Dorsolateral prefrontal cortex (tissue), 122 donors: ENCODE measurements at places on chromosomes 1 and 21. TPM values are rescaled to one million over a fixed set of nuclear protein-coding genes. Genes with fewer than 3 reads are reported as not detected.

- peak; percentile 46 for DNase-seq
These were observed 25.1 kb upstream of the PLEKHA6 start for GRCh38 chr1:204384636-204385352.

- DNase-seq = no peak
These were observed 49.3 kb downstream of the JMJD4 start for GRCh38 chr1:227685807-227686206.

GRCh38 chr1:66489151-66489550 is 44.8 kb upstream of the SGIP1 start:
- DNase-seq = no peak

The SEMA4A gene
- 10.4 TPM for total RNA-seq

The KCNQ4 gene
- 6.7 TPM for total RNA-seq

The CFHR5 gene
- total RNA-seq = not detected

The RPL22 gene
- 163 TPM for total RNA-seq

The PUM1 gene
- 157 TPM for total RNA-seq

DNA sequence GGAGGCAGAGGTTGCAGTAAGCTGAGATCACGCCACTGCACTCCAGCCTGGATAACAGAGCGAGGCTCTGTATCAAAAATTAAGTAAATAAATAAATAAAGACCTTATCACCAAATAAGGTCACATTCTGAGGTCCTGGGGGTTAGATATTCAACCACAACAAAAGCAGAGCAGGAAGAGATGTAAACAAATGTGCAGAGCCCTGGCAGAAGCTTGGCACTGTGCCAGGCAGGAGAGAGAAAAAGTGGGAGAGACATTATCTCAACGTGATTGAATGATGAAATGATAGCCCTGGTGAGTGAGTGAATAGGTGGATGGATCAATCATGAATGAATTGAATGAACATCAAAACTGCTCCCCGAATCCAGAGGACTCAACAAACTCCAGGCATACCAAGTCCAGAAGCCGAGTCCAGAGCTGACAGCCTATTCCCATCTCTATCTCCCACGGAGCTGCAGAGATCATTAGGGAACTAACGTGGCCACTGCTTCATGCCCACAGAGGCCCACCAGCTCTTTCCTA is 150.7 kb downstream of the TOMM20 start:
- no peak for DNase-seq

The VCAM1 gene
- total RNA-seq = 3.2 TPM

The SPATA21 gene
- total RNA-seq = not detected

DNA sequence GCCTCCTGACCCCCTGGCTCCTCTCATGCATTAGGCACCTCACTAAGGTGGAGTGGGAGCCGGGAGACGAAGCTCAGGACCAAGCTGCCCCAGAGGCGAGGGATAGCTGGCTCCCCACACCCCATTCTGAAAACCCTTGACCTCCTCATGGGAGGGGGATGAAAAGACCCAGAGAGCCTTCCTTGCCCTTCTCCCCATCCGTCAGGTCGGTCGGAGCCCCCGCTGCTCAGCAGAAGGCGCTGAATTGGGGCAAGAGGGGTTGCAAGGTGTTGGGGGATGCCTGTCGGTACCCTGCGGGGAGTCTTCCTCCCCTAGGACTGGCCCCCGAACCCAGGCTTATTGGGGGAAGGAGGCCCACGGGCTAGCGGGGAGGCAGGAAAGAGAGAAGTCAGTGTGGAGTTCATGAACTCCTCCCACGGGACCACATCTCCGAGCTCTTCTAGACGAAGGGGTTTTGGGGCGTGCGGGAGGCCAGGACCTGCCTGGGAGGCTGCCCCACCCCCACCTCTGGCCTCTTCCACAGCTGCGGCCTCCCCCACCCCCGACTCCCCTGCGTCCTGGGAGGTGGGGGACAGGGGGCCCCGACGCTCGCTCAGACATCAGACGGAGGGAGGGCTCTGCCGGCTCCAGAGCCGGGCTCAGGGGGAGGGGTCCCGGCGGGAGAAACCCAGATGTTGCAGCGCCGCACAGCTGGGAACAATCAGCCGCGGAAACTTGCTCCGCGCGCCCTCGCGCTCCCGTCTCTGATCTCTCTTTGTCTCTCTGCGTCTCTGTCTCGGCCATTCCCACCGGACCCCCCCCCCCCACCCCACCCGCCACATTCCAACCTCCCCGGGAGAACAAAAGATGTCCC is 719 bp downstream of the MFAP2 start:
- DNase-seq = no peak

- no peak for DNase-seq
These were observed 73.3 kb upstream of the ZC3H11B start for GRCh38 chr1:219686171-219686570.

The B3GALT2 gene
- total RNA-seq = 16.8 TPM

DNA sequence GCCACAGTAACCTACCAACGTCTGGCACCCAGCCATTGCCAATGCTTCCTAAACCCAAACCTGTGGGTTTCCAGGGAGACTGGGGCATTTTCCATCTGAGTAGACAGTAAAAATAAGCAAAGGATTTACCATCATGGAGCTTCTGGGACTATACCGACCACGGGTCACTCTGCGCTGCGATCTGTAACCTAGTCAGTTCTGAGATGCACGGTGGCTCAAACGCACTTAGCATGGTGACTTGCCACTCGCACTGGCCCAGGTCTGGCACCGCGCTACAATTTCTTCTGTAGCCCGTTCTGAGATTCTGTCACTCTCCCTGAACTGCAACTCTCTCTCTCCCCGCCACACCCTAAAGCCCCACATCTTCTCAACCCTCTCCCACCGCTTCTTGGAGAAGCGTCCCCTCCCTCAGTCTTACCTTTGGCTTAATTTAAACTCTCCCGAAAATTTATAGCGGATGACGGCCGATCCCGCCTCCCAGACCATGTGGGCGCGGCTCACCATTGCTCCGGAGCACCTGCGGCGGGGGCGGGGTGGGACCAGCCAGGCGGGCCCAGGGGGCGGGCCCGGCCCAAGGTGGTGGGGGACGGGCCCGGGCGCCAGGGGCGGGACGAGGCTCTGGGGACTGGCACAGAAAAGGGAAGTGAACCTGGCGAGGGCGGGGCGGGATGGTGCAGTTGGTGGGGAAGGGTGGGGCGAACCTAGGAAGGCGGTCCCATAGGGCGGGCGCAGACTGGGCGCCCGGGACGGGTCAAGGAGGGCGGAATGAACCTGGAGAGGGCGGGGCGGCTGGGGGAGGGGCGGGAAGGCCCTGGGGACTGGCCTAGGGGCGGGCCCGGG is 493 bp upstream of the MAP3K21 start:
- DNase-seq = peak; percentile 67

DNA sequence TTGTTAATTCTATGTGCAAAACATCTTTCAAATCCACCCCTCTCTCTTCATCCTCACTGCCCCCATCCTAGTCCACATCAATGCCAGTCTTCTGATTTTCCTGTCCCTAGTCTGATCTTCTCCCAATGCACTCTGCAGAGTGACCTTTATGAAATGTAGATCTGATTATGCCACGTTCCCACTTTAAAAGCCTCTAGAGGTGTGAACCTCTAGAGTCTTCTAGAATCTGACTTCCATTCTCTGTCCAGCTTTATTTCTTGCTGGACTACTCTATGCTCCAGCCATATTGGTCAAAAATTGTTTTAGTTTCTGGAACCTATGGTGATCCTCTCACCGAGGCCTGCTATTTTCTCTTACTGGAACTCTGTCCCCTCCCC is 32.5 kb downstream of the ZNF648 start:
- DNase-seq = no peak

GRCh38 chr1:80217377-80217986 is 1211.0 kb upstream of the ADGRL4 start:
- no peak for DNase-seq

DNA sequence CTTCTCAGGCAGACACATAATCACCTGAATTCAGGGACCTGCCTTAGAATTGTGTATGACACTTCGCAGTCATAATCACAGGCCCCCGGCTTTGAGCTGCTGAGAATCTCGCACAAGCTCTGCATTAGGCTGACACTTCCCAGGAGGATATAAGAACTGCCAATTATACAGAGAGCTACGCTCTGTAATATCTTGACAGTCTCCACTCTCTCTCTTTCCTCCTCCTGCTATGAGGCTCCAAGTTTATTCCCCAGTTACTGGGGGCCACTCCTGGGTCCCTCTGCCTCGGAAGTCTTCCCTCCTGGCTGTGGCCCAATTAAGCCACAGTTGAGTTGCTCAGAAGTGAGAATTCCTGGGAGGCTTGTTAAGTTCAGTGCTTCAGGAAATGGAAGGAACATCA is 42.7 kb downstream of the EBNA1BP2 start:
- DNase-seq = no peak

GRCh38 chr1:22288593-22289241 is 145.8 kb upstream of the WNT4 start:
- DNase-seq = no peak

DNA sequence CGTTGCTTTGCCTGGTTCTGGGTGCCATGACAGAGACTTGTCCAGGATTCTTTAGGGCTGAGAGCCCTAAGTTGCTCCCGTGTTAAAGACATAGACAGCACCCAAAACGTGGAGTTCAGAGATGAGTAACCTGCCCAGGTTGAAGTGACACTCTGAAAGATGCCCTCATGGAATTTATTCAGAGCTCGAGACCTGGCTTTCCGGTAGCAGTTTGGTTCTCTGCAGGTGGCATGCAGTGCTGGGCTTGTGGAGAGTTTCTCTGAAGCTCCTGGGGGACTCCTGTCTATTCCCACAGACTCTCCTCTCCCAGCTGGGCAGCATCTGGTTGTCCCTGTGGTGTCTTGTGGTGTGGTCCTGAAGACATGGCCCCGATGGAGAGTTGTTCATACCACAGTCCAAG is 241.0 kb downstream of the RHOU start:
- no peak for DNase-seq

The HSD17B7 gene
- total RNA-seq = 41.0 TPM

- no peak for DNase-seq
These were observed 28.4 kb downstream of the ACP6 start for GRCh38 chr1:147641695-147642592.

The HSPB7 gene
- 5.3 TPM for total RNA-seq

DNA sequence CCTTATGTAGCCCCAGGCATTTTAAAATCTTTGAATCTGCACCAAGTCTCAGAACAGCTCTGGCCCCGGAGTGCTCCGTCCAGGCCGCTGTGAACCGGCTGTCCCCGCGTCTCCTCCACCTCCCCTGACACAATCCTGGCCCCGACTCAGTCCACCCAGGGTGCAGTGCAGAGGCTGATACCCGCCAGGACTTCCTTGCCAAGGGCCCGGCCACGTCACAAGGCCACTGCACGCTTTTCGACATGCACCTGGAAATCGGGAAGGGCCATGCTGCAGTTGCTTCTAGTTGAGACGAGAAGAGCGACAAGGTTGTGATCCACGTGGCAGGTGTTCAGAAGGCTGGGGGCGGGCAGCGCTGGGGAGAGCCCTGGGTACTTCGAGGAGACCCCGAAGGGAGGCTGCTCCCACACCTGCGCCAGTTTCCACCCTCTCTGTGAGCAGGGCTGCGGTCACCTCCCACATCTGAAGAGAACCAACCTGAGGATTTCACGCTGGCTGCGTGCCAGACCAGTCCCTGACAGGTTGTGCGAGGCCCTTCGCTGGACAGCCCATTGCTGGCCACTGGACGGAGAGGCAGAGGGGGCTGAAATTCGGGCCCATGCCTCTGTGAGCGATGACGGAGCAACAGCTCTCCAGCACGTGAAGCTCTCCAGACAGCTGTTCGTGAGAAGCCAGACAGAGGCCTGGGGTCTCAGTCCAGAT is 6.7 kb downstream of the VWA1 start:
- DNase-seq = no peak

GRCh38 chr1:162169031-162169790 is 99.7 kb downstream of the NOS1AP start:
- no peak for DNase-seq

DNA sequence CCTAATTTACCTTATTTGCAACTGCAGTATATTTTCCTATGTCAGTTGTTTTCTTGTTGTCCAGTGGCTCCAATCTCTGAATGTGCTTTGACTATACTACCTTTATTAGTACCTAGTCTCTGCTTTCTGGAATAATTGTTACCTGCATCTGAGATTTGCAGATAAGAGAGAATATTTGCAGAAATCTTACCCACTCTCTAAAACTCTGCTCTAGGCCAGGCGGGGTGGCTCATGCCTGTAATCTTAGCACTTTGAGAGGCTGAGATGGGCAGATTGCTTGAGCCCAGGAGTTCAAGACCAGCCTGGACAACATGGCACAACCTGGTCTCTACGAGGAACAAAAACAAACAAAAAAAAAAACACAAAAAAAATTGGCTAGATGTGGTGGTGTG is 2.0 kb upstream of the SYDE2 start:
- DNase-seq = no peak

The DNASE2B gene
- 1.3 TPM for total RNA-seq

DNA sequence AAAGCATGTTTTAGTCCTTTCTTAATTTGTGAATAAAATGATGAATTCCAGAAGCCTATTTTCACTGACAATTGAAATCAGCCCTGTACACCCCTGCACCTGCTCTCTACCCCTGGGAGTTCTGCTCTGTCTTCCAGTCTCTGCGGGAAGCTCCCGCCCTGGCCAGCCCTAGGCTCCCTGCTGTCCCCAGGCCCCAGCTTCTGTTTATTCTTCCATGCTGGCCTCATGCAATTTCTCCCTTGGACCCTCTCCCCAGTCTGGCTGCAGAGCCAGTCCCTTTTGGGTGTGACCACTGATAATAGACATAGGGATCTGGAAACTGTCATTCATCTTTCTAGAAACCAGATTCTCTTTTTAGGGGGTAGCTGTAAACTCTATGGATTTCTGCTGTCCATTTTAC is 258.6 kb downstream of the GRIK3 start:
- no peak for DNase-seq

GRCh38 chr1:75732703-75733102 is 8.2 kb downstream of the ACADM start:
- DNase-seq = no peak

GRCh38 chr1:17849216-17849615 is 94.1 kb downstream of the ACTL8 start:
- no peak for DNase-seq

The HES3 gene
- total RNA-seq = not detected

The NPR1 gene
- total RNA-seq = 1.1 TPM

- no peak for DNase-seq
These were observed 1.1 kb downstream of the HSF2BP start for GRCh38 chr21:43658088-43658741.

DNA sequence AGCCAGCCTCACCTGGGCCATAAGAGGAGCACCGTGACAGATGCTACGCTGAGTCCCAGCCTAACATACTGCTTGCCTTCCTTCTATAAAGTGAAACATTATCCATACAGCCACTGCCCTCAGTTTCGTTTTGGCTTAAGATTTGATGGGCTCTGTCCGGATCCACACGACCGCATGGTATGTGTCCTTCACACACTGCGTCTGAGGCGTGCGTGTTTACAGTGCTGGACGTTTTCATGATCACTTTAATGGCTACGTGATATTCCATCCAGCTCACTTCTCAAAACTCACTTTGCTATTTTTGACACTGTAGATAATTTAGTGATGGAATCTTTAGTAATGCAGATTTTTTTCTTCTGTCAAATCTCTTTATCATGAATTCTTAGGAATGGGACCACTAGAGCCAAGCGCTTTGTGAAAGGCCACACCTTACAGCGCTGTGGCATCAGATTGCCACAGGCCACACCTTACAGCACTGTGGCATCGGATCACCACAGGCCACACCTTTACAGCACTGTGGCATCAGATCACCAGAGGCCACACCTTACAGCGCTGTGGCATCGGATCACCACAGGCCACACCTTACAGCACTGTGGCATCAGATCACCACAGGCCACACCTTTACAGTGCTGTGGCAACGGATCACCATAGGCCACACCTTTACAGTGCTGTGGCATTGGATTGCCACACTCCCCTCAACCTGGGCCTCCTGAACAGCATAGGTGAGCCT is 47.1 kb downstream of the PRDM15 start:
- DNase-seq = no peak

The ADORA3 gene
- total RNA-seq = 7.8 TPM

- no peak for DNase-seq
These were observed 43.7 kb downstream of the MRPL39 start for GRCh38 chr21:25563361-25564116.
